ENCODE measurements at places on chromosomes 2 and 18. TPM values are rescaled to one million over a fixed set of nuclear protein-coding genes. Genes with fewer than 3 reads are reported as not detected.

DNA sequence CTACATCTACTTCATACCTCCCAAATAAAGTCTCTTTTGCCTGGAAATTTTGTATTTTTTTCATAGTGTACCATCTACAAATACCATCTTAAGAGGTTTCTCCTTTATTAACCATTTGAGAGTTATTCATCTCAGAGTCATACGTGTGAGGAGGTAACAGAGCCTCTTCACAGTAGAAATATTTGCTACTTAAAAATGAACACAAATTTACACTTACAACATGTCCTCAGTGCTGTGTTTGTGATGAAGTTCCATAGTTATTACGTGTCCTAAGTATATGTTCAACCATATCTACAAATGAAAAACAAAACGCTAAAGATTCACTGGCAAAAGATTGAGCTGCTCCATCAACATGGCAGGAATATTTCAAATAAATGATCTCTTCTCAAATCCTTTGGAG is 48.5 kb upstream of the HNRNPA3 start:
- peaks cover 9% of the 10 kb centered on the region for H3K4me1 ChIP-seq
- no peak for DNase-seq
- H3K27me3 ChIP-seq = no peaks in the 10 kb centered on the region
- H3K36me3 ChIP-seq = no peaks in the 10 kb centered on the region
- peak overlapping the region; percentile 34 for H3K27ac ChIP-seq

SLC30A3 gene
- total RNA-seq = under 0.01 TPM

TDRD15 gene
- total RNA-seq = not detected

- DNase-seq = peak; percentile 71
- no peak overlapping the region for H3K4me3 ChIP-seq
- no peaks in the 10 kb centered on the region for H3K36me3 ChIP-seq
- H3K27me3 ChIP-seq = no peaks in the 10 kb centered on the region
These were observed 860.6 kb upstream of the ZEB2 start for GRCh38 chr2:145380436-145381017.

GRCh38 chr2:15826273-15826717 is 114.1 kb upstream of the MYCN start:
- DNase-seq = no peak
- H3K27me3 ChIP-seq = no peaks in the 10 kb centered on the region
- no peak overlapping the region for H3K27ac ChIP-seq
- no peaks in the 10 kb centered on the region for H3K36me3 ChIP-seq
- no peaks in the 10 kb centered on the region for H3K4me1 ChIP-seq

ZSWIM2 gene
- not detected for total RNA-seq

GRCh38 chr2:176501617-176502016 is 232.4 kb downstream of the MTX2 start:
- peaks cover 7% of the 10 kb centered on the region for H3K27me3 ChIP-seq
- no peaks in the 10 kb centered on the region for H3K4me1 ChIP-seq
- no peak for DNase-seq
- no peak overlapping the region for H3K27ac ChIP-seq
- no peaks in the 10 kb centered on the region for H3K36me3 ChIP-seq

AGXT gene
- not detected for total RNA-seq

DNA sequence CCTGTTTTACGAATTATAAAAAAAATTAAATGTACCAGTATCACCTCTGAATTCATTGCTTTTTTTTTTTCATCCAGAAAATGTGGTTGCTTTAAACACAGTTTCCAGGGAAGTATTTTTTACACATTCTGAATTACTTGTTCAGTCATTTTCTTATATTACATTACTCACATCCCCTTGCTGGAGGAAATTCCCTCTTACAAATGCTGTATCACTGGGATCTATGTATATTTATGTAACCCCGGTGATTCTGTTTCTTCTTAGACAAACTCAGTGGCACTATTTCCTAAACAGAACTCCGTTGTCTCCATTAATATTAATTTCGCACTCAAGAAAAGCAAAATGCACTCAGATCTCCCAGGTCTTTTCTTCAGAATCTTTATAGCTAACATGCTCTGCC is 1078.5 kb upstream of the ZEB2 start:
- H3K36me3 ChIP-seq = no peaks in the 10 kb centered on the region
- no peaks in the 10 kb centered on the region for H3K27me3 ChIP-seq
- H3K27ac ChIP-seq = no peak overlapping the region
- H3K4me3 ChIP-seq = no peak overlapping the region
- H3K4me1 ChIP-seq = peaks cover 8% of the 10 kb centered on the region

GRCh38 chr2:121254748-121255147 is 30.3 kb downstream of the TFCP2L1 start:
- no peak overlapping the region for H3K4me3 ChIP-seq
- no peak for DNase-seq
- no peak overlapping the region for H3K27ac ChIP-seq
- no peaks in the 10 kb centered on the region for H3K4me1 ChIP-seq
- no peaks in the 10 kb centered on the region for H3K36me3 ChIP-seq

- no peaks in the 10 kb centered on the region for H3K27me3 ChIP-seq
- H3K36me3 ChIP-seq = peaks cover 38% of the 10 kb centered on the region
- no peak for DNase-seq
- no peak overlapping the region for H3K27ac ChIP-seq
- H3K4me3 ChIP-seq = no peak overlapping the region
- H3K4me1 ChIP-seq = no peaks in the 10 kb centered on the region
These were observed 10.1 kb downstream of the ITM2C start for GRCh38 chr2:230874876-230875275.

TMEM214 gene
- total RNA-seq = 32.1 TPM

DNA sequence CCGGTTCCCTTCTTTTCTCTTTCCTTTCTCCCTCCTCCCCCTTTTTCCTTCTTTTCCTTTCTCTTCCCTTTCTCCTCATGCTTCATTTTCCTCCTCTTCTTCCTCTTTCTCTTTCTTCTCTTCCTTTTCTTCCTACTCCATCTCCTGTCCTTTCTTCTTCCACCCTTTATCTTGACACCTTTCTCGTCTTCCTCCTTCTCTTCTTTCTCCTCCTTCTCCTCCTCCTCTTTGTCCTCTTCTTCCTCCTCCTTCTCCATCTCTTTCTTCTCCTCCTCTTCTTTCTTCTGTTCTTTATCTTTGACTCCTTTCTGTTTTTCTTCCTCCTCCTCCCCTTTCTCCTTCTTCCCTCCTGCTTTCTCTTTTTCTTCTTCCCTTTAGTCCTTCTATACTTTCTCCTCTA is 53.2 kb downstream of the CELF4 start:
- H3K4me1 ChIP-seq = no peaks in the 10 kb centered on the region
- H3K27ac ChIP-seq = no peak overlapping the region
- DNase-seq = no peak

DNA sequence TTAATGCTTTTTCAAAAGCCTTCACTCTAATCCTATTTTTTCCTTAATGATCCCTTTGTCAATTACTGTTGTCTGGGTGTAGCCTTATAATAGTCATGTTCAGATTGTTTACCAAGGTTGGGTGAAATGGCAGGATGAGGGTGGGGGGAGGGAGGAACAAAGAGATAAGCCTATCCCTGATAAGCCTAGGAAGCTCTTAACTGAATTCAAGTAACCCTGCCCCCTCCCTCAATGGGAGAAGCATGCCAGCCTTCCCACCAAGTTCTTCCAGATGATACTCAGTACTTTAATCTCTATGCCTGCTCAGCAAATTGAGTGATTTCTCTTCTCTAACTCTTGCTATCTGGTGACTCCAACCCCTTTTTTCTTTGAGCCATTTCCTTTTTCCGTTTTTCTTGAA is 180.3 kb upstream of the ETAA1 start:
- peaks cover 16% of the 10 kb centered on the region for H3K4me1 ChIP-seq
- no peak for DNase-seq
- H3K36me3 ChIP-seq = no peaks in the 10 kb centered on the region
- peak overlapping the region; percentile 53 for H3K27ac ChIP-seq
- no peak overlapping the region for H3K4me3 ChIP-seq

CRACDL gene
- total RNA-seq = not detected

GRCh38 chr2:215138479-215138878 is at the start of gene ABCA12:
Gene ABCA12 (minus strand): TSS chr2:215138626. CDS start chr2:215138208, 418 bp downstream.
- H3K4me1 ChIP-seq = peaks cover 3% of the 10 kb centered on the region
- peak within 1 kb of the TSS; percentile 44 for H3K27ac ChIP-seq
- no peaks in the 10 kb centered on the region for H3K36me3 ChIP-seq

SULT1C2 gene
- not detected for total RNA-seq

PRKAG3 gene
- not detected for total RNA-seq

DNA sequence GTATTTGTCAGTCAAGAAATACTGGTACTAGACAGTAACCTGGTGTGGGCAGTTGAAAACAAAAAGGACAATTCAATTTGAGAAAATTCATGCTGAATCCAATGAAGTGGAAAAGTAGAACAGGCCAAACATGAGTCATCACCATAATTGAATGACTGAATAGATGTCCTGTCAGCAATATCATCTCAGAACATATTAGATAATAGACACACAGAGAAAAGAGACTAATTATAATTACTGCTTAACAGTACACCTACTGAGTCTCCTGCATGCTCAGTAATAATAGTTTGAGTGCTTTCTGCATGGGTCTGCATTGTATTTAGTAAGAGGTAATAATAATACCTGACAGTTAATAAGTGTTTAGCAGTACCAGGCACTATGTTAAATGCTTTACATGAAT is 138.6 kb upstream of the ZC3H15 start:
- H3K36me3 ChIP-seq = no peaks in the 10 kb centered on the region
- H3K27ac ChIP-seq = no peak overlapping the region
- no peak overlapping the region for H3K4me3 ChIP-seq
- H3K27me3 ChIP-seq = no peaks in the 10 kb centered on the region
